ENCODE measurements at places on chromosomes 6 and 20.

DNA sequence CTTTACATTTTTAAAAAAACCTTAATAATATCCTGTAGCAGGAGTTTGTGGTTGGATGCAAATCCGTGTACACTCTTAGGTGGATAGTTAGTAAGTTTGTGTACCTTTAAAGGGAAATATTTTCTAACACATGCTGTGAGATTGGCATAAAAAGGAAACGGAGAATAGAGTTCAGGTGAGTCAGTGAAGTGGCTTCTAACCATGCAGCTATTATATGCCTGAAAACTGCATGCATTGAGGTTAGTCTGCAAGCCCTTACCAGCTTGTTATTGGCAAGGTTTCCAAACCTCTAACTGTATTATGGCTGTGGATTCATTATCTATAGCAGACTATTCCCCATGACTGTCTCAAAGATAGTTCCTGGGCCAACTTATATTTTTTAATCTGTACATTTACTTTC, 420.6 kb upstream of the MMS22L start:
- DNase-seq = no peak

DNA sequence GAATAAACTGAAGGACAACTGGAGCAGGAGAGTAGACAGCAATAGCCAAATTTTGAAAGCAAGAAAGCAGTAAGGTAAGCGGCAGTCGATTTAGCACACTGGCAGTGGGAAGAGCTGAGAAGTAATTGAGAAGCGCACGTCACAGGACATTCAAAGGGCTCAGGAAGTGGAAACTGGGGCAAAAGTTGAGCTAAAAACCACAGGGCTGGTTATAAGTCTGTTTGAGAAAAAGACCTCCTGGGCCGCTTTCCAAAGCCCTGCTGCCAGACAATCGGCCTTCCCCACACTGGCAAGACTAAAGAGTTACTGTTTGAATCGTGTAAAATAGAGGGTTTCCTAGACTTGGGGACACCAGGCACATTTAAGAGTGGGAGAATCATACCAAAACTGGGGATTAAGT, 161.4 kb downstream of the DNAH8 start:
- DNase-seq = peak; percentile 41

DNA sequence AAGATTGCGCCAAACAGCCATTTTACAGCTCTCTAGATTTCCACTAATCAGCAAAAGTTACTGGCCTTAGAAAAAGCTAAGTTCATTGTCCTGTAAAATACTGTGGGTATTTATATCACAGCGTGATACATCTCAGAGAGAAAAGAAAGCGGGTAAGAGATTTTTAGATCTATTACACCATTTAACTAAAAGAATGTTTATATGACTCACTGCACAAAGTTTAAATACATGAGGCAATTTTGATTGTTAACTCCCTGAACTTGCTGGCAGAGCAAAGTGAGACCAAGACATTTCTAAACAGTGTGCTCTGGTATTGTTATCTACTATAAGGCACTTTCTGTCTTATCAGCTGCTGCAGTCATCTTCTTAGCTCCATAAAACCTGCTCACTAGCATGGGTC, 314.3 kb downstream of the EPHA7 start:
- DNase-seq = no peak

DNA sequence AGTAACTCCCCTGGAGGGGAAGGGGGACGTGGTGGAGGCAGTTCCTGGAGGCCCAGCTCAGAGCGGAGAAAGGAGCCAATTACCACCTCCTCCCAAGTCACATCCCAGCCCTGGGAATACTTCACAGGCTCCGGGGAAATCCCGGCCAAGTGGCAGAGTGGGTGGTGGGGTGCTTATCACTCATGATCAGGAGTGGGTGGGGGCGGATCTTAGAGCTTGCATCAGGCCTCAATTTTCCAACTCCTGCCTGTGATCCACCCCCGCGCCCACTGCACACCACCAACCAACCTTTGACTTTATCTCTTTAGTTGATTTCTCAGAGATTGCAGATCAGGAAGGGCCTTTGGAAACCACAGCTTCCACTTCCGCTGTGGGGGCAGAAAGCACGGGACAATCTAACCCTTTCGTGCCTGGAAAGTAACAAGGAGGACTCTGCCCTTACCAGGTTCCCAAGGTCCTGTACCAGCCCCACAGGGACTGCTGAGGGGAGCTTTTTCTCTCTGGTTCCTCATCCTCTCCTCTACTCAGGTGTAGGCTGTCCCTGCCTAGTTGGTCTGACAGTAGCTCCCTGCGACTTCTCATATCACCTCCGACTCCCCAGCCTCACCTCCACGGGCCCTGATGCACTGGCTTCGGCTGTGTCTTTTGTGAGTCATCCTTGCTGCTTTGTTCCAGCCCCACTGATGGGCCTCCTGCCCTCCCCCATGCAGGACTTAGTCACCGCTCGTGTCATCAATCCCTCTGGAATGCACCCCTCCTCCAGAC, 24.9 kb upstream of the IER3 start:
- DNase-seq = peak; percentile 87

DNA sequence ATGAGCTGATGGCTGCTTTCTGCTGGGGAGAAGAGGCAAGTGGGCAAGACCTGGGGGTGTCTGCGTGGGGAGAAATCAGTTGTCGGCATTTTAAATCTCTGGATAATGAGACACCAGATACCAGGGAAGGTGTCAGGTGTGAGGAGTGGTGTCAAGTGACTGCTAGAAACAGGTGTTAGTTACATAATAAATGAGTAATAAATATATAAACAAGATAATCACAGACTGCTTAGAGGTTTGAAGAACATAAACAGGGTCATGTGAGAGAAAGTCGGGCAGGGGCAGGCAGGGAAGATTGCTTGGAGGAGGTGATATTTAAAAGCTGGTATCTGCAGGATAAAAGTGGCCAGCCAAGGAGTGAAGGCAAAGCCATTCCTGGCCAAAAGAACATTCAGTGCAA, 87.2 kb upstream of the RIN2 start:
- no peak for DNase-seq

GRCh38 chr6:159815410-159815809, 15.3 kb downstream of the PNLDC1 start:
- no peak for DNase-seq

- DNase-seq = no peak
Observed at GRCh38 chr20:37185686-37186085, 6.3 kb upstream of the MROH8 start.

DNA sequence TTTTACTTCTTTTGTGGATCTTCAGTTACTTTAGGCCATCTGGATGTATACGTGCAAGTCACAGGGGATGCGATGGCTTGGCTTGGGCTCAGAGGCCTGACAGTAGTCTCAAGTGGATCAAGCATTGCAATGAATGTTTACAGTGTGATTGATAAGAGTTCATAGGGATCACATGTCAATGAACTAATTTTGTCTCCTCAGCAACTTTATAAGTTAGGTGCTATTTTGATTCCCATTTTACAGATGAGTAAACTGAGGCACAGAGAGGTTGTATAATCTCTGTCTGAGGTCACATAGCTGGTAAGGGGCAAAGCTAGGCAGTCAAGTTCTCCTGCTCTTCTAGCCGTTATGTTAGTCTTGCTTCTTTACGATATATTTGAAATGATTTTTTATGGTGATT, 13.5 kb downstream of the MEI4 start:
- no peak for DNase-seq

GRCh38 chr20:24109008-24109407, 120.4 kb upstream of the GGTLC1 start:
- peak; percentile 21 for DNase-seq

DNA sequence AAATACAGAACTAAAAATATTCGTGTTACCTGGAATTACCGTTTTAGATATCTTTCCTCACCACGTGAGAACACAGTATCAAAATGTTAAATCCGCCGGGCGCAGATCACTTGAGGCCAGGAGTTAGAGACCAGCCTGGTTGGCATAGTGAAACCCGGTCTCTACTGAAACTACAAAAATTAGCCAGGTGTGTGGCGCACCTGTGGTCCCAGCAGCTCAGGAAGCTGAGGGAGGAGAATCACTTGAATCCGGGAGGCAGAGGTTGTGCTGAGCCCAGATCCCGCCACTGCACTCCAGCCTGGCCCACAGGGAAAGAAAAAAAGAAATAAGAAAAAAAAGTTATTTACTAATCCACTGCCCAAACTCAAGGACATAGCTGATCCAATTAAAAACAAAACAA, 4.8 kb upstream of the DDX43 start:
- no peak for DNase-seq

DNA sequence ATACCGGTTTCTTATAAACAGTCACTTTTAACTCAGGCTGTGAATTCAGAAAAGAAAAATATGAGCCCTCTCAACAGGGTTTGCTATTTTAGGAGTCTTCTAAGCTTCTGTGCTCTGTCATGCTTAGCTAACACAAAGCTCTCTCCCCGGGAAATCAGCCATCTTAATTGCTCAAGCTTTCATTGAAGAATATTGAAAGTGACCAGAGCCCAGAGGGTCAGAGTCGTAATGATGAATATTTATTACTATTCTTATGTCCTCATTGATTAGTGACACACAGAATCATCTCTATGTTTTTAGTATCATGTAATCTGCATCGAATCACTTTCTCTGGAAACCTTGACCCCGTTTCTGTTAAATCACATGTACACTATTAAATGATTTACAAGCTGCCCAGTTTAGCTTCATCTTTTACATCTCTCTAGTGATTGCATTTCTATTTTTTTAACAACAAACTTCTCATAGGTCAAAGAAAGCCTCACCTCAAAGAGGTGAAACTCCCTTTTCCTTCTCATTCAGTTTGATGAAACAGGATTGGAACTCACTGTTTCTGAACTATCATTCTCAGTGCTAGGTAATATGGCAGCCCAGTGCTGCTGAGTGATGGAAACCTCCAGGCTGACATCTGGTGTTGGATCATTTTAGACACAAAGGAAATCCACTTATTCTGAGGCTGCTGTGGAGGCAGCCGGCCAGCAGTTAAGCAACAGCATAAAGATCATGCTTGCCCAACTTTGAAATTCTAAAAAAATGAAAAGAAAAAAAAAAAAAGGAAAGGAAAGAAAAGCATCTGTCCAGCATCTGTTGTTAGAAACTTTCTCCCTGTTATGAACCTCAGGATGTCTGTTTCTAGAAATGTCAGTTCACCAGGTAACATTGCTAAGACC, 96.3 kb downstream of the RFPL4B start:
- no peak for DNase-seq

- DNase-seq = no peak
Observed at GRCh38 chr6:13874191-13874549, 50.6 kb upstream of the RNF182 start.

DNA sequence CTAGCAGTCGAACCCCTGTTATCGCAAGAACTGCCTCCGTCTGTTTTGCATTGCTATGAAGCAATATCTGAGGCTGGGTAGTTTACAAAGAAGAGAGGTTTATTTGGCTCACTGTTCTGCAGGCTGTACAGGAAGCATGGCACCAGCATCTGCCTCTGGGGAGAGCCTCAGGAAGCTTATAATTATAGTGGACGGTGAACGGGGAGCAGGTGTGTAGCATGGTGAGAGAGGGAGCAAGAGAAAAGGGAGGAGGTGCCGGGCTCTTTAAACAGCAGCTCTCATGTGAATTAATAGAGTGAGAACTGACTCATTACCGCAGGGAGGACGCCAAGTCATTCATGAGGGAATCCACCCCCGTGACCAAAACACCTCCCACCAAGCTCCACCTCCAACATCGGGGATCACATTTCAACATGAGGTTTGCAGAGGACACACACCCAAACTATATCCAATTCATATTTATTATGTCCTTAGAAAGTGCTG, 172.6 kb upstream of the KCNG1 start:
- peak; percentile 19 for DNase-seq

DNA sequence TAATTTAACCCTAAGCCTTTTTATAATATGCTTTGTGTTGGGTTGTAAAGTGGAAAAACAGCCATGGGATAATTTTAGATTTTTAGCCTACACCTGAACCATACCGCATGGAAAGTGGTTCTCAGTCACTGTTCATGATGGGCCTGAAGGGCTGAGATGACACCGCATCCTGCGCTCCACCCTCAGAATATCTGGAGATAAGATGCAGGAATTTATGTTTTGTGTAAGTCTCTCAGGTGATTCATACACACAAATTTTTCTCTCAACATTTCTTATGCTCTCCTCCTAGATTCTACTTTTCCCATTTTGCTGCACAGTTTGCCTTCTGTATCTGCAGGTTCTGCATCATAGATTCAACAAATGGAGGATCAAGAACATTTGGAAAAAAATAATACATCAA, 191.3 kb upstream of the PHACTR1 start:
- DNase-seq = no peak

GRCh38 chr6:6704103-6705060, 115.9 kb downstream of the LY86 start:
- DNase-seq = no peak

DNA sequence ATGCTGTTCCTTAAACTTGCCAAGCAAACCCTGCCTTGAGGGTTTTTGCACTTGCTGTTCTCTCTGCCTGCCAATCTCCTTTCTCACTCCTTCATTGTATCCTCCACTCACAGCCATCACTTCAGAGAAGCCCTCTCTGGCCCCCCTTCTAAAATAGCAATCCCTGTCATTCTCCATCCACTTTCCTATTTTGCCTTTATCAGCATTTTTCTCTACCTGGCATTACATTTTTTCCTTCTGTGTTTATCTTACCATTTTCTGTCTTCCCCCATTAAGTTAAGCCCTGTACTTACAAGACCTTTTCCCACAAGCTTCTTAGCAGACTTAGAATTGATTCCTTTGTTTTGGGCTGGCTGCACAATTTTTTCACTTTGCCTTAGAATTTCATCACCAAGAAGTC, 26.6 kb upstream of the TNFRSF21 start:
- no peak for DNase-seq

DNA sequence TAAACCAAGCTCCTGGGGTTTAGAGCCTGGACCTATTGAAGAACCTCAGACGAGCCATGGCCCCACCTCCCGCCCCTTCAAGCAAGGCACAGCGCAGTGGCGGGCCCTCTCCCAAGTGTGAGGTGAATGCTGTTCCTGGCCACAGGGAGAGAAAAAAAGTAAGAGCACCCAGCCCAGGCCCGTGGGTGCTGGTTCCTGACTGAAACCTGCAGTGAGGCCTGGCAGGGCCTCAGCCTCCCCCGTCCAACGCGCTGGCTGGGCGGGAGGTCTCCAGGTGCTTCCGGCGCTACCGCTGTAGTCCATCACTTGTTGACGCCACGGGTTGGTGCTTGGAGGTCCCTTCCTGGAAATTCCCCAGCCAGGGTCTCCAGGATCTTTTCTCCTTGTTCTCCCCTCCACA, 5.5 kb upstream of the FAM83C start:
- DNase-seq = no peak

DNA sequence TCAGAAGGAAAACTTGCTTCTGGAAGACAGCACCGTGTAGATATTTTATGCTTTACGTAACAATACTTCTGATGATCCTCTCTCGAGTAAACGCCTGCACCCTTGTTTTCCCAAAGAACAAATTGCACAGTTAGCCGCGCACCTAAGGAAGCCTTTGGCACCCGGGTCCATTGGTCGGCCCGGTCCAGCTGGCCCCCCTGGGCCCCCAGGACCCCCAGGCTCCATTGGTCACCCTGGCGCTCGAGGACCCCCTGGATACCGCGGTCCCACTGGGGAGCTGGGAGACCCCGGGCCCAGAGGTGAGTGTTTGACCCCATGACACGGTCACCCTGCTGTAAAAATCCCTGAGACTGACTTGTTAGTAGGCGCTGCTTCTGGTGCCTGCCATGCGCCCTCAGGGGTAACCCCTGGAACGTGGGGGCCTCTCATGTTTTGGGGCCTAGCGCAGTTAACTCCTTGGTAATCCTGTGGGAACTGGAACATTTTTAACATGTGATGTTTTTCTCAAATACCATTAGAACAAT, 20.2 kb downstream of the COL9A3 start:
- no peak for DNase-seq

GRCh38 chr6:126376682-126377081, 36.8 kb downstream of the CENPW start:
- no peak for DNase-seq

- DNase-seq = no peak
Observed at GRCh38 chr6:105320765-105321164, 82.1 kb downstream of the PREP start.

GRCh38 chr20:62662422-62662821, 20.1 kb downstream of the SLCO4A1 start:
- no peak for DNase-seq
